ENCODE measurements at places on chromosomes 11 and 22.

DNA sequence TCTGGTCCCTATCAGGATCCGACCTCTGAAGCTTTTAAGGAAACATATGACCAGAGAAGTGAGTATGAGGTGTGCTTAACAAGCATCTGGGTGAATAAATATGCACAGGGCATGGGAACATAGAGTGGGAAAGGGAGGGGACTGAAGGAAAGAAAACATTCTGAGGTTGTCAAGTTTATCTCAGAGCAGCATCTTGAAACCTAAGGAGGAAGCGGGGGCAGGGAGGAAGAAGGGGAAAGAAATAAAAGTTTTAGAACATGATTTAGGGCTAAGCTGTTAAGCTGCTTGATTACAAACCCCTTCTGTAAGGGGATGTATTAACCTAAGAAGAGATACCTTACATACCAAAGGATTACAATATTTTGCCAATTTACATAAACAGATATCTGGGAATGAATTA is 24.0 kb upstream of the SC5D start:
- DNase-seq: no peak

DNA sequence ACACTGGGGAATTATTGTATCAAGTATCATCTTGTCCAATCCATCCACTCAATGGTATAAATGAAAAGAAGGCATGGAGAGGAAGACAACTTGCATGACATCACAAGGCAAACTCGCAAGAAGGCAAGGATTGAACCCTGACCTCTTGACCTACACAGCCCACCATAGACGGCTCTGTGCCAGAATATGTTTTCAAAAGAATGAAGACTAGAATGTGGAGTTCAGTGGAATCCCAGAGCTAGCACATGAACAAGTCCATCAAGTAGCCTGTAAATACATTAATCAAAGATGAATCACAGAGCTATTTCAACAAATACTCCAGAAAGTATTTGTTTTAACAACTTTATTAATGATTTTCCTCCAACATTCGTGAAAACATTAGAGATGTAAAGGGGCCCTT is 189.7 kb downstream of the GUCY1A2 start:
- DNase-seq: no peak

GRCh38 chr11:83612891-83613766 is 327.0 kb upstream of the CCDC90B start:
- DNase-seq: no peak

- DNase-seq: peak; percentile 12
These were observed 18.2 kb upstream of the OR10W1 start for GRCh38 chr11:58286249-58286648.

DNA sequence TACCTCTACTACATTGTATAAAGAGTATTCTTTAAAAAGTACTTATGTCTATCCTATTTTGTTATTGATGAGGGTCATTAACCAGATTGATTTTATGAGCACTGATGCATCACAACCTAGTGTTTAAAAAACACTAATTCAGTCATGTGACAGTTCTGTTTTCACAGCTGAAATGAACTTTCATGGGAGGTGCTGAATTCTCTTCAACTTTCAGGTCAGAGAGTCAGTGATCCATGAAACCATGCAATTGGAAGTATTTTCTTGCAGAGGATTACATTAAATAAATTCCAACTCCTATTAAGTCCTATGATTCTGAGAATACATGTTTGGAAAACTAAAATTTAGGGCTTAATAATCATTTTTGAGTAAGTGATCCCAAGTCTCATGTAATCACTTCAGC is 889.4 kb downstream of the KCNA4 start:
- DNase-seq: no peak

DNA sequence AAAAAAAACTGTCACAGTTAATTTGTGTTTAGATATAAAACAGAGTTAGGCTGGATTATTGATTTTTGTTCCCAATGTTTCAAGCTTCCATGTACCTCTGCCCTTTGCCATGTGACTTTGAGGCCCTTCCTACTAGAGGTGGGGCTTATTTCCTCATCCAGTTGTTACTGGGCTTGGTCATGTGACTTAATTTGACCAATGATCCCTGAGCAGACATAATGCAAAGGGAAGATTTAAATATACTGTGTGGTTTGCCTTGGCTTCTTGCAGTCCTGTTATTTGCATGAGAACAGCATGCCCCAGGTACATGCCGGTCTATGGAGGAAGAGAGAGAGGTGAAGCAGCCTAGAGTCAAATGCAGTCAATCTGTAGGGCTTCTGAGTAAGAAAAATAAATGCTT is 347.0 kb downstream of the MIAT start:
- no peak for DNase-seq

DNA sequence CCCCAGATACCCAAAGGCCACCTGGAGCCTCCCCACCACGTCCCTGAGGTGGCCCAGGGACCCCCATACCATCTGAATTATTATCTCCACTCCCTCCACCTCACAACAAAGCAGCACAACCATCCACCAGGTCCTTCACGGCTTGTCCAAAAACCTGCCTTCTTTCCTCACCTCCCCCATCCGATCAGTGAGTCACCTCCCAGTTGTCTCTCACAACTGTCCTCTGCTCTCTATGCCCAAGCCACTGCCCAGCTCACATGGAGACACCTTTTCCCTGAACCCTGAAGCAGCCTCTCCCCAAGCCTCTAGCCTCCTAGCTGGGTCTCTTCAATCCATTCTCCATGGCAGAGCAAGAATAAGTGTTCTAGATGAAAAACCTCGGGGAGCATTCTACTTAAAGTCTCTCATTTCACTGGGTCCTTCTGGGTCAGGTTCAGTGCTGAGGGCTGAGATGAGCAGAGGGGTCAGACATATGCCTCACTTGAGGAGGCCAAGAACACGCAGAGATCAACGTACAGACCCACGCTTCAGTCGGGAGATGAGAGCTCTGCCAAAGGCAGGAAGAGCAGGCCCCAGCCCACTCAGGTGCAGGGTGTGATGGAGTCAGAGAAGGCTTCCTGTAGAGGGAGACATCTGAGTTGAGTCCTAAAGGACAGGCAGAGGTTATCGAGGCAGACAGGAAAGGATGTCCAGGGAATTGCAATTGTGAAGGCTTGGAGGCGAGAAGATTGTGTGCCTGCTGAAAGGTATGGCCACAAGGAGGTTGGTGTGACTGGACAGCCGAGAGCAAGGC is 74.7 kb downstream of the PDE2A start:
- no peak for DNase-seq

- DNase-seq: no peak
These were observed 83.7 kb downstream of the MYO7A start for GRCh38 chr11:77211594-77212251.

GRCh38 chr11:74169738-74170458 is 904 bp downstream of the C2CD3 start:
- DNase-seq: no peak

GRCh38 chr11:69650081-69650831 is 9.3 kb downstream of the CCND1 start:
- no peak for DNase-seq

GRCh38 chr11:6681505-6681904 is 1.6 kb downstream of the MRPL17 start:
- no peak for DNase-seq

DNA sequence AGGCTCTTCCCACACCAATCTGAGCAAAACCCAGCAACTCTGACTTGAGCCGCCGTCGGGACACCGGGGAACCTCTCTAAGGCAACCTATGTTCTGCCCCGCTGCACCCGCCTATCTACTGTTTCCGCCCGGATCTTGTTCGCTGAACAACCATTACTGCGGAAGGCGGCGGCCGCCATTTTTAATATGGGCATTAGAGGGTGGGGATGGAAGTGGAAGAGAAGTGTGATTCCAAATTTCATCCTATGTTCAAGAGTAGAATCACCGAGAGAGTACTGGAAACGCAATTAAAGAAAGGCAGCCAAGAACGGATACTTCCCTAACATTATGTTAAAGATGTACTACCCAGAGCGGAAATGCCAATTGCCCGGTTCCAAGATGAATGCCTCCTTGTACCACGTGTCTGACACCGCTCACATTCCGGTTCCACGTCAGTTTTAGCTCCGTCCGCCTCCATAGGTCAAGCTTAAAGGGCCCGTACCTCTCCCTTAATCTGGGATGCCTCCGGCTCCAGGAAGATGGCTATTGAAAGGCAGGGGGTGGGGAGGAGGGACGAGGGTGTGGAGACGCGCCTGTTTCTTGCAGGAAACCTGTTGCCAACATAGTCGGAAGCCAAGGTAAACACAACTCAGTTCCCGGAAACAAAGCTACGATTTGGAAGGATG is at the start of gene DPAGT1:
DPAGT1 (minus strand) TSS at position 95 of the 665 bp plus-strand sequence. CDS start 198 bp downstream, outside the sequence.
- peak; percentile 98 for DNase-seq

- no peak for DNase-seq
These were observed 2.2 kb downstream of the LRFN4 start for GRCh38 chr11:66858939-66859685.

DNA sequence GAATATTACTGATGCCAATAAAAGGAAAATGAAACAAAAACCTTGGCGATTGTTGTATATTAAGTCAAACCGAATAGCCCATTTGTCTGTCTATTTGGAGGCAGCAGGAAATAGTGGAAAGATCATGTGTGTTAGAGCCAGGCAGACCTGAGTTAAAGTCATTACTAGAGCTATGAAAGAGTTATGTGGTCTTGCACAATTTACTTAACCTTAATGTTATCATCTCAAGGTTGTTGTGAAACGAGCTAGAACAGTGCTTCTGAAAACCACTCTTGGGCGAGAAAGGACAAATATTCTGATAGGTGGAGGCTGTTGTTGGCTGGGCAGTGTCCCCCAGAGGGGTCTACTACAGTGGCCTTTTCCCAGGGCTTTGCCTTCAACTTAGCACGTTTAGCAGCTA is 60.0 kb upstream of the NUP160 start:
- peak; percentile 13 for DNase-seq

DNA sequence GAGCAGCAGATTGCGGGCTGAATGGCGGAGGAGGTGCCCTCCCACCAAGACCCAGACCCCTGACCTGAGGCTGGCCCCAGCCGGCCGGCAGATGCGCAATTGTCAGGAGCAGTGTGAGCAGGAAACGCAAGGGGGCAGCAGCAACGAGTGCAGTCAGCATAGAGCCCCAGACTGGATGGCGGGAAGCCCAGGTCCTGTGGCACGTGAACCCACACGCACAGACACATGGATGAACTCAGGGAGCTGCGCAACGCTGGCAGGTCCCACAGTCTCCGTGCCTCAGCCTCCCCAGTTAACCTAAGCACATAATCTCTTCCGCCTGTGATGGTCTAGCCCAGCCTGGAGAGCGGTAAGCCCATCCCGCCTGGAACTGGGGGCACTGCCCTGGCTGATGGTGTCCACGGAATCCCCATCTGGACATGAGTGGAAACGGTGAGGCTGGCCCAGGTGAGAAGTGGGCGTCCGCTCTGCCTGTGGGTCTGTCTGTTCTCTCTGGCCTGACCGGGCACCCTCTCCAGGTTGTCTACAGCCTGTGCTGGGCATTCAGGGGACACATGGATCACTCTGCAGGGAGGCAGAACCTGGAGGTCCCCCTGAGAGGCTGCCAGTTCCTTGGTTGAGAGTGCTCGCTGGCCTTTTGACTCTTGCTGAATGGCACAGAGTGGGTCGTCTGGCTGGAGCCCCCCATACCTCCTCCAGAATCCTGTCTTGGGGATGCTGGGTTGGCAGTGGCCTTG is 626 bp upstream of the TBX10 start:
- DNase-seq: peak; percentile 35

- no peak for DNase-seq
These were observed 81.0 kb downstream of the TRMU start for GRCh38 chr22:46416520-46416871.

DNA sequence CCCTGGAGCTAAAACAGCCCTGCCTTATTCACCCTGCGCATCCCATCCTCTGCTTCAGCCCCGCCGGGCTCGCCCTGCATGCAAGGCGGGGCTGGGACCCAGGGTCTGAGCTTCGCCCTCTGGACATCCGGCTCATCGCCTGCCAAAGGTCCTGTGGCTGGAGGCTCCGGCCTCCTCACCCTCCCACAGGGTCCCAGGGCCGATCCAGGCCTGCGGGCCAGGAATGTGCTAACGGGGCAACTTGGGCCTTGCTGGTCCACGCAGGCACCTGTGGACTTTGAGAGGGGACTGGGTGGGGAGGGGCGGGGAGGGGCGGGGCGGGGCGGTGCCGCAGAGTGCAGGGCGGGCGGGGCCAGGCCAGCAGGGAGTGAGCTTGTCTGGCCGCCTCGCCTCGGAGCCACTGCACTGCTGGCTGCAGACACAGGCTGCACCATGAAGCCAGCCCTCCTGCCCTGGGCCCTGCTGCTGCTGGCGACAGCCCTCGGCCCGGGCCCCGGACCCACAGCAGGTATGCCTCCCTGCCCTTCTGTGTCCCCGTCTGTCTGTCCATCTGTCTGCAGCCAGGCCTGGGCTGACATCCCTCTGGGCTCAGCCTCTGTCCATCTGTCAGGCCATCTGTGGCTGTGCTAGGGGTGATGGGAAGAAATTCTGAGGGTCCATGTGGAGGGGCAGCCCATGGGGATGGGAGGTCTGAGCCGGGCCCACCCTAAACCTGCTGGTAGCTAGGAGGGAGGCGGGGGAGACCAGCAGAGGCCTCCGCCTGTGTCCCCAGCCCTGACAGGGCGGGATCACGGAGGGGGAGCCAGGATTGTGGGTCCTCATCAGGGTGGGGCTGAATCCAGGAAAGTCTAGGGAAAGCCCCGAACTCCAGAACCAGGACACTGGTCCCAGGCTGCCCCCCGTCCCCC is at the start of gene SUSD2:
SUSD2 (plus strand) TSS at position 400 of the 908 bp plus-strand sequence; CDS start at position 433, 33 bp downstream.
- DNase-seq: no peak

GRCh38 chr11:34223021-34223813 is 117.8 kb downstream of the NAT10 start:
- DNase-seq: peak; percentile 61

GRCh38 chr22:44825310-44826150 is 73.2 kb downstream of the ARHGAP8 start:
- DNase-seq: no peak

GRCh38 chr11:131365329-131365930 is 5.0 kb upstream of the NTM start:
- no peak for DNase-seq

DNA sequence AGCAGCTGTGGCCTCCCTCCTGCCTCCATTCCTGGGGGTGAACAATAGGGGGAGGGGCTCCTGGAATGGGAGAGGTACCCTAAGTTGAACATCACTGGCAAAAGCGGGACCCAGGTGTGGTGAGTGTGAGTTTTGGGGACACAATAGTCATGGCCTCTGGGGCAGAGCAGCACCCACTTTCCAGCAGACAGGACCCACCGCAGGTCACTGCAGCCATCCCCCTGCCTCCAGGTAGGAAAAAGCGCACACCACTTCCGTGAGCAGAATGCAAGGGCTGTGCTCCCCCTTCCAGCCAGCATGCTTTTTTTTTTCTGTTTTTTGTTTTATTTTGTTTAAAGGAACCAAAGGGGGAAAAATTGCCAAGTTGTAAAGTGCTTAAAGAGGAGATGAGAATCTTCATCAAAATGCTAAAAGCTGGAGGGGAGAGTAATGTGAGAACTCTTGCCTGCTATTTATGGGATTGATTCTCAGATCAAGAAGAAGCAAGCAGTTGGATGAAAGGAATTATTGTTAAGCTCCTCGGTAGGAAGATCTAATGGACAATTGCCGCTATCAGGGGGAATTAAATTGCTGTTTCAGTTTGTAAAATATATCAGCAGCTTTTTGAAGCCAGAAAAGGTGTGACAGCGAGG is 152.9 kb downstream of the FEZ1 start:
- DNase-seq: no peak
